ENCODE measurements at places on chromosomes 7 and 10.
A peak's percentile ranks its signal among the peaks of the same experiment; 100 is the strongest.

GRCh38 chr10:95788830-95789229 is 32.9 kb downstream of the ENTPD1 start:
- DNase-seq, result no peak

- DNase-seq, result peak; percentile 83
These were observed 647.5 kb upstream of the IGFBP3 start for GRCh38 chr7:46568420-46569132.

- no peak for DNase-seq
These were observed 16.6 kb downstream of the PLPP4 start for GRCh38 chr10:120473593-120473992.

GRCh38 chr10:71065659-71066058 is 146.7 kb upstream of the UNC5B start:
- DNase-seq, result no peak

DNA sequence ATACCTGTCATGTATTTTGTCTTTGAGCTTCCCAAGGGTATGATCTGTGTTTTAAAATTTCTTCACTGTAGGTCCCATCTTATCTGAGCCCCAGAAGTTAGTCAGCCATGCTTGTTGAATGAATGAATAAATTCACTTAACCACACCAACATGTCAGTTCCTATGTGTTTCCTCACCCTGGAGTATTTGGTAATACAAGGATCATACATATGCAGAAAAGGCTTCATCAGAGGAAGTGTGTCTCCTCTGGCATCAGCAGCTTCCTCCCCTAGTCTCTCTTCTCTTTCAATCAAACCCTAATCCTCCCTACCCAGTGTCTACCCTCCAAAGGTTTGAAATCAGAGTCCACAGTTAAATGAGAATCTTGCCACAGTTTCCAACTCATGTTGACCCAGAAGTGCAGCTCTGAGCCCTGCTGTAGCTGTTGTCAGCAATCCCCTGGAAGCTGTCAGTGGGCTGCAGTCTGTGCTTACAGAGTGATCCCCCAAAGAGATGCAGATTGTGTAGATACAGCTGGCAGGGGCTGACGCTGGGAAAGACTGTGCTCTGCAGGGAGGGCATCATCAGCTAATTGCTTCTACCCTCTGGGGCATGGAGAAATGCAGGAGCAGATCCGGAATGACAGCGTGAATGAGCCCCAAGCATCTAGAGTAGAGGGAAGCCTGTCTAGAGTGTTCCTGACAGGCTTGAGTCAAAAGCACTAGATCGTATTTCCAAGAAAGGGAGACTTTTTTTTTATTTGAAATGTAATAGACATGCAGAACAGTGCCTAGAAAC is 105.0 kb upstream of the WDR11 start:
- DNase-seq, result no peak

DNA sequence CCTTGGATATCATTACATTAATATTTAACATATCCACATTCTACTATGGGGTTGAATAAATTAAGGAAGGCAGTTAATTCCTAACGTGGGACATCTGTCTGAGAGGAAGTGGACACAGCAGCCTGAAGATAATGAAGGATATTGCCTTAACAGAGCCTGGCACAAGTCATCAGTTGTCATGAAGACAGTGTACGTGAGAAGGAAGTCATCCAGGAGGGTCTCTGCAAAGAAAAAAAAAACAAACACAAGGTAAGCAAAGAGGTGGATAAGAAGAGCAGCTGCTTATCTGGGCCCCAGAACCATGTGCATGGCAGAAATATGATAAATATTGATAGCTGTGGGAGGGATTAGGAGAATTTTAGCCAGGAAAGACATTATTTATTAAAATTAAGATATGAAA is 190.0 kb downstream of the RAPGEF5 start:
- no peak for DNase-seq

All from SW480 (cell line).